ENCODE measurements at places on chromosomes 12 and 14.

DNA sequence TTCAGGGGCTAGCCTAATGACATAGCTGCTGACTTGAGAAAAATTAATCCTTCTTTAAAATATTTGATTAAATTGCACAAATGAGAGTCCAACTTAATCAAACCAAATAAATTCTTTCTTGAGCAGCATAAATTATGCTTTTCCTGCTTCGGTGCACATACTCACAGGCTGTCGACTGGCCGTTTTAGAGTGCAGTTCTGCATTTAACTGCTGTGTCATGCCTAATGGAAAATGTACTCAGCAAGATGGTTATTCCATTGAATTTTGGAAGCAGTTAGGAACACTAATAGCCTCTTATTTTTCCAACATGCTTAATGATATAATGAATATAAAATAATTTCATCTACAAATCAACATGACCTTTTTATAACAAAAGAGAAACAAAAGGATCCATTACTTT lies 266.1 kb upstream of the LRIG3 start:
- no peaks in the 10 kb centered on the region for H3K4me1 ChIP-seq
- H3K27me3 ChIP-seq, result no peaks in the 10 kb centered on the region
- H3K36me3 ChIP-seq, result no peaks in the 10 kb centered on the region
- no peak for DNase-seq

DNA sequence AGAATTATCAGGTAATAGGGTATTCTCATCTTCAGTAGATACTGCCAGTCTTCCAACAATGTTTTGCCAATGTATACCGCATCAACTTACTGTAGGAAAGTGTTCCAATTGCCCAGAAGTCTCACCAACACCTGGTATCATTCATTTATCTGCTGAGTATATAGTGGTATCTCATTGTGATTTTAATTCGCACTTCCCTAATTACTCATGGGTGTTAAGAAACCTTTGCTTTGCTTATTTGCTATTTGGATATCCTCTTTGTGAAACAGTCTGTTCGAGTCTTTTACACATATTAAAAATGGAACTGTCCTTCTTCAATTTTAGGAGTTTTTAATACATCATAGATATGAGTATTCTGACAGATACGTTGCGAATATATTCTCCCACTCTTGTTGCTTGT lies 6.1 kb downstream of the TM7SF3 start:
- H3K27ac ChIP-seq, result no peak overlapping the region
- peaks cover 39% of the 10 kb centered on the region for H3K4me1 ChIP-seq
- no peak for DNase-seq
- no peaks in the 10 kb centered on the region for H3K27me3 ChIP-seq

DNA sequence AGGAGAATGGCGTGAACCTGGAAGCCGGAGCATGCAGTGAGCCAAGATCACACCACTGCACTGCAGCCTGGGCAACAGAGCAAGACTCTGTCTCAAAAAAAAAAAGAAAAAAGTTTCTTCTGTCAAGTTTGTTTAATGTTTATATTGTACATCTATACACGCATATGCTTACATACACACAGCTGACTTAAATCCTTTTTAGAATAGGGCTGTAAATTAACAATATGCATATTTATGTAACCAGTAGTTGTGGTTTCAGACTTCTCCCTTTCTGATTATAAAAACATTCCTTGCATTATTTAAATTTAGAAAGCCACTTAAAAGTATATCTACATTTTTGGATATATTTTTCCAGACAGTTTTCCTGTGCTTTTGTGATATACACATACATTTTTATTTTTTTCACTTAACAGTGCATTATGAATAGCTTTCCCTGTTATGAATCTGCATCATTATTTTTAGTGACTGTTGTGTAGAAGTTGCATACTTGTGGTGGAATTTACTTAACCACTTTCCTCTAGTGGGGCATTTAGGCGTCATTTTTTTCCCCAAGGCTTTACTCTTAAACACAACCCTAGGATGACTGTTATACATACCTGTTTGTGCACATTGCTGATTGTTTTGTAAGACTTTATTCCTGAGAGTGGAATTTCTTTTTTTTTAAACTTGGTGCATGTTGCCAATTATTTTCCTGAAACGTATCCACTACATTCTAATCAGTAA lies 29.4 kb downstream of the POLR3B start:
- H3K4me1 ChIP-seq, result no peaks in the 10 kb centered on the region
- no peaks in the 10 kb centered on the region for H3K27me3 ChIP-seq
- DNase-seq, result no peak
- H3K4me3 ChIP-seq, result no peak overlapping the region
- peaks cover 26% of the 10 kb centered on the region for H3K36me3 ChIP-seq

- no peaks in the 10 kb centered on the region for H3K4me1 ChIP-seq
- no peak for DNase-seq
- H3K27ac ChIP-seq, result no peak overlapping the region
- no peaks in the 10 kb centered on the region for H3K36me3 ChIP-seq
- peaks cover 3% of the 10 kb centered on the region for H3K27me3 ChIP-seq
- H3K4me3 ChIP-seq, result no peak overlapping the region
Measured at GRCh38 chr12:96170328-96170727, 23.8 kb upstream of the ELK3 start.

DNA sequence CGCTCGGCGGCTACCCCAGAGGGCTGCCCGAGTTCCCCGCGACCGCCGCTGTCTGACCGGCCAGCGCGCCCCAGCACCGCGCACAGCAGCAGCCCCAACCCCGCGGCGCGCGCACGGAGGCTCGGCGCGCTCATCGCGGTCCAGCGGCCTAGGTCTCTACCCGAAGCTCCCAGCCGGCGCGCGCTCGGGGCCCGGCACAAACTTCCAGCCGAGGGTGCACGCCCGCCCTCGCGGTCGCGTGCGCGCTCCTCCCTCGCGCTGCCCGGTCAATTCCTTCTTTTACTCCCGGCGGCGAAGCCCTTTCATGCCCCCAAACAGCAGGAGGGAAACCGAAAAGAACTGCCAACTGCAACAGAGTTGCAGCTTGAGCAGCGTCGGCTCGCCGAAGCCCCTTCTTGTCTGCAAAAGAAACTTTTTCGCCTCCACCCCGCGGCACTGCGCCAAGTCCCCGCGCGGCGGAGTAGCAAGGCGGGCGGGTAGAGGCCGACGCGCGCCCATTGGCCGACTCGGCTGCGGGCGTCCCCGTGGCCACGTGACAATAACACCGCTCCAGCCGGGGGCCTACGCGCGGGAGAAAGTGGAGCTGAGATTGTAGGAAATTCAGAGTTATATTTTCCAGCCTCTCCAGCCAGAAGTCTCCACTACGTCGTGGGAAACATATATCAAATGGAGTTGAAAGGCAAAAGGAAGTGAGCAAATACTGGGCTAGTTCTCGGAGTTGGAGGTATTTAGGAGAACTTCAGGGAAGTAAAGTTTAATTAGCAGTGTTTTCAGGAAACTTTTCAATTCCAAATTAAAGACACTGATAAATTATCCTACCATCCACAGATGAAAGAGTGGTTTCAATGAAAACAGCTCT lies at the start of gene LRIG3:
TSS of gene LRIG3 (minus strand) at position 403 of the 859 bp plus-strand sequence. CDS start at position 134, 269 bp downstream.
- H3K4me3 ChIP-seq, result peak within 1 kb of the TSS; percentile 91
- peak within 1 kb of the TSS; percentile 98 for H3K27ac ChIP-seq
- no peaks in the 10 kb centered on the region for H3K27me3 ChIP-seq
- peak; percentile 89 for DNase-seq
- no peaks in the 10 kb centered on the region for H3K36me3 ChIP-seq

DNA sequence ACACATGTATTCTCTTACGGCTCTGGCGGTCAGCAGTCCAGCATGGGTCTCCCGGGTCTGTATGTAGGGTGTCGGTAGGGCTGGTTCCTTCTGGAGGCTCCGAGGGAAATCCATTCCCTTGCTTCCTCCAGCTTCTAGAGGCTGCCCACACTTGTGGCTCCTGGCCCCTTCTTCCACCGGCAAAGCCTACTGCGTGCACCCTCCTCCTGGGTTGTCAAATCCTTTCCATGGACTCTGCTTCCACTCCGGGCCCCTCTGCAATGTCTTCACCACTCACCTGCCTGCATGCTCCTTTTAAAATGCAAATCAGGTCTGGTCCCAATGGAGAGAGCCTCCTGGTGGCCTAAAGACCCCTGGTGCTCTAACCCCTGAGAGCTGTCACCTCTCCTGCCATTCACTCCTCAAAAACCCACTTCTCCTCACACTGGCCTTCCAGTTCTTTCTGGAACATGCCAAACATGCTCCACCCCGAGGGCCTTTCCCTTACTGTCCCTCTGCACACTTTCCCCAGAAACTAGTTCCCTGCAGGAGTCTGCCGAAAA lies 108.5 kb downstream of the DICER1 start:
- H3K4me3 ChIP-seq, result no peak overlapping the region
- H3K4me1 ChIP-seq, result no peaks in the 10 kb centered on the region
- H3K27me3 ChIP-seq, result no peaks in the 10 kb centered on the region
- no peak overlapping the region for H3K27ac ChIP-seq
- no peaks in the 10 kb centered on the region for H3K36me3 ChIP-seq

DNA sequence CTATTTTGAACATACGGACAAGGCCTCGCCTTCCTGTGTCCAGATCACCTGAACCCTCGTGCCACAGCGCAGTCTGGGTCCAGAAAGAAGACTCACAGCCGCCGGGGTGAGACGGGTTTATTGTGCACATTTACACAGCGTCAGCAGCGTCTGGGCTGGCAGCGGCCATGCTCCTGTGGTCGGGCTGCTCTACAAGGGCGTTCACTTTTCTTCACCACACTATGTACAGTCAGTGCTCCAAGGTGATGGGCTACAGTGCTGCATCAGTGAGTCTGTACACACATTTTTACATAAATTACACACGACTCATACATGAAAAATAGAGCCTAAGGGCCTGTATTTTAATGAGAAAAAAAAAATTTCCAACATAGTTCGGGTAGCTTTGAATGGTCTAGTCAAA lies 18.0 kb downstream of the ZFYVE21 start:
- DNase-seq, result peak; percentile 19
- no peak overlapping the region for H3K4me3 ChIP-seq
- peak overlapping the region; percentile 83 for H3K27ac ChIP-seq

DNA sequence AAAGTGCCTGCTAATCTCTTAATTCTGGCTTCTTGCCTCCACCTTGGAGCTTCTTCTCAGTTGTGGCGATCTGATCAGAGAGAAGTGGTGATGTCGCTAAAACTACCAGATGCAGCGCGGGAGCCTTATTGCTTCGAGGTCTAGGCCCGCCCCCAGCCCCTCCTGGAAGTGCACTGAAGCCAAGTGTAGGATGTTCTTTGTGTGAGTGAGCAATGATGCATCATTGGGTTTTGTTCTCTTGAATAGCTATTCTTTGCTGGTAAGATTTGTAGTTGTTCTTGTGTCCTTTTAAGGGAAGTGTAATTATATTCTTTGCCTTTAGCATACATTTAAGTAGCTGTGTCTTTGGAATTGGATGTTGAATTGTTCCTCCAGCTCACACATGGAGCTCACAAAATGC lies 35.8 kb downstream of the MTHFD1 start:
- no peaks in the 10 kb centered on the region for H3K27me3 ChIP-seq
- H3K4me3 ChIP-seq, result no peak overlapping the region
- H3K36me3 ChIP-seq, result peaks cover 64% of the 10 kb centered on the region
- DNase-seq, result no peak
- H3K27ac ChIP-seq, result no peak overlapping the region
- H3K4me1 ChIP-seq, result no peaks in the 10 kb centered on the region

GRCh38 chr12:92973614-92974013 lies 44.5 kb upstream of the EEA1 start:
- no peak for DNase-seq
- H3K4me1 ChIP-seq, result no peaks in the 10 kb centered on the region
- H3K27me3 ChIP-seq, result no peaks in the 10 kb centered on the region
- H3K4me3 ChIP-seq, result no peak overlapping the region
- H3K36me3 ChIP-seq, result no peaks in the 10 kb centered on the region
- H3K27ac ChIP-seq, result no peak overlapping the region

DNA sequence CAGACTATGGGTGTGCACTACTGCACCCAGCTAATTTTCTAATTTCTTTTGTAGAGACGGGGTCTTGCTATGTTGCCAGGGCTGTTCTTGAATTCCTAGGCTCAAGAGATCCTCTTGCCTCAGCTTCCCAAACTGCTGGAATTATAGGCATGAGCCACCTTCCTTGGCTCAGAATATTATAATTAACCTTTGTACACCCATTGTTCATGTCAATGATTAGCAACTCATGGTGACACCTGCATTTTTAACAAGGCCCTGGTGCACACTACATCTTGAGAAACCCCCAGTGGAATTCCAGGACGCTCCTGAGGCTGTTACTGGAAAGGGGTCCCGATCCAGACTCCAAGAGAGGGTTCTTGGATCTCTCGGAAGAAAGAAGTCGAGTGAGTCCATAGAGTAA lies 28.3 kb upstream of the CCDC63 start:
- H3K36me3 ChIP-seq, result no peaks in the 10 kb centered on the region
- no peak overlapping the region for H3K27ac ChIP-seq
- H3K4me1 ChIP-seq, result no peaks in the 10 kb centered on the region

DNA sequence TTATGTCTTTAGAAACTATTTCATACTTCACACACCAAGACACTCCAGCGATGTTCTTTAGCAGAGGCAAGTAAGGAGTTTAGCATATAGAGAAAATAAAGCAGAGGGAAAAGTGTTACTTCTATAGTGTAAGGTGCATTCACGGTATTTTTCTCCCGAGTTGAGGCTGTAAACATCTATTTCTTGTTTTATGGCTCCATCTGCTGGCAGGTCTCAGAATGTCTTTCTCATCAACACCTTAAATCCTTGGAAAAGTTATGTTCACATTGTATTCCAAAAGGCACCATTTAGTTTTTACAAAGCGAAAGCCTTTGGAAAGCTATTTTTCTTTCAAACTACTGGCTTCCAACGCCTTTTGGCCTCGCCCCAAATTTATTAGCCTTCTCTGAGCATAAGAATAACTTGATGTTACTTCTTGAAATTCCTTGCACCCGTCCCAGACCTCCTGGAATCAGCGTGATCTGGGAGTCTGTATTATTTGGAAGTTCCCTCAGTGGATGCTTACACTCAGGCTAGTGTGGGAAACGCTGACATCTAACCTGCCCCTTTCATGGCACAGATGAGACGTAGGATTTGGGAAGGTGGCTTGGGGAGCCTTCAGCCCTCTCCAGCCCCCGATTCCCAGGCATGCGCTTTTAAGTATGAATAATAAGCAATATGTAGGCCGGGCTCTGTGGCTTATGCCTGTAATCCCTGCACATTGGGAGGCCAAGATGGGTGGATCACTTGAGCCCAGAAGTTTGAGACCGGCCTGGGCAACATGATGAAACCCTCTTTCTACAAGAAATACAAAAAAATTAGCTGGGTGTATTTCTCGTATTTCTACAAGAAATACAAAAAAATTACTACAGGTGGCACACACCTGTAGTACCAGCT lies 1.9 kb upstream of the PIWIL1 start:
- no peak for DNase-seq
- H3K36me3 ChIP-seq, result no peaks in the 10 kb centered on the region
- no peak overlapping the region for H3K4me3 ChIP-seq

DNA sequence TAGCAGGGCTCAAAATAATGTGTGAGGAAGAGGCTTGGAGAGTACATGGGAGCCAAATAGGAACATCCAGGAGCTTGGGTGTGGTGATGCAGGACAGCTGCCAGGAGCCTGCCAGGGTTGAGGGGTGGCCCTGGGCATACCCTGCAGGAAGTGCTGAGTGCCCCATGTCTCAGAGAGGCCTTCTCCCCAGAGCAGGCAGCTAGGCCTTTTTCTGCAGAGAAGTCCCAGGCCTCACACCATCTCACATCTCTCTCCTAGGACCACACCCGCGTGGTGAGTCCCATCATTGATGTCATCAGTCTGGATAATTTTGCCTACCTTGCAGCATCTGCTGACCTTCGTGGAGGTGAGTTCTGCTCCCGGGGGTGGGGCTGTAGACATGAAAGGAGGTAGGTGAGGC lies 66.9 kb downstream of the ERH start:
- H3K4me1 ChIP-seq, result peaks cover 6% of the 10 kb centered on the region
- H3K27me3 ChIP-seq, result no peaks in the 10 kb centered on the region
- H3K4me3 ChIP-seq, result no peak overlapping the region
- DNase-seq, result peak; percentile 24
- peaks cover under 1% of the 10 kb centered on the region for H3K36me3 ChIP-seq
- H3K27ac ChIP-seq, result no peak overlapping the region
